ENCODE measurements at places on chromosomes 3 and 15.

- no peak for DNase-seq
Observed at GRCh38 chr3:134106580-134106979, 76.9 kb upstream of the SLCO2A1 start.

GRCh38 chr3:159238646-159239045 lies 436.8 kb downstream of the MFSD1 start:
- no peak for DNase-seq

DNA sequence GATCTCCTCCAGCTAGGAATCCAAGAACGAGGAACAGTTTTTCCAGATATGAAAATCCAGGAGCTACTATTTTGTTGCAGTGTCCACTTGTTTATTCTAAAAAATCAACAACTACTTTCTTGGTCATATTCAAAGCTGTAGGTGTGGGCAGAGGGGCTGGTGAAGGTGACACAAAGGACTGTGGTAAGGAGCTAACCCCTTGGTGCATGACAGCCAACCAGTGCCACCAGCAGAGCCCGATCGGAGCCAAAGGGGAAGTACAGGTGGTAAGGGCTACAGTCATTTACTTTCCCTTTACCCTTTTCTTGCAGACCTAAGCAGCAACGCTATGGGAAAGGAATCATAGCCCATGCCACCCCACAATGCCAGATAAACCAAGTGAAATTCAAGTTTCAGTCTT lies 30.7 kb downstream of the PLA1A start:
- DNase-seq, result no peak

GRCh38 chr15:92763459-92763858 lies 107.9 kb upstream of the FAM174B start:
- no peak for DNase-seq

DNA sequence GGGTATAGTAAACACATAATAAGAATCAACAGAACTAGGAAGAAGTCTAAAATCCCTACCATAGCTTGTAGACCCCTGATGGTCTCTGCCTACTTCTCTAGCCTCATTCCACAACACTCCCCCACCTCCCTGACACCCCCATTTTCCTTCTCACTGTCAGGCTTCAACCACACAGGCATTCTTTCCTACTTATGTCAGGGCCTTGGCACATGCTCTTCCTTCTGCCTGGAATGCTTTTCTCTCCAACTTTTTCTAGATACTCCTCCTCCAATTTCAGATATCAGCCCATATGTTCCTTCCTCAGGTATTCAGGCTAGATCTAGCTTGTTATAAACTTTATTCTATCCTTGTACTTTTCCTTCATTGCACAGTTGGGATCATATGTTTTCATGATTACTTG lies 106.0 kb upstream of the MRPL3 start:
- no peak for DNase-seq

GRCh38 chr15:85351965-85352364 lies 28.4 kb upstream of the AKAP13 start:
- no peak for DNase-seq

- DNase-seq, result no peak
Observed at GRCh38 chr3:122235147-122235546, 51.7 kb downstream of the CASR start.

DNA sequence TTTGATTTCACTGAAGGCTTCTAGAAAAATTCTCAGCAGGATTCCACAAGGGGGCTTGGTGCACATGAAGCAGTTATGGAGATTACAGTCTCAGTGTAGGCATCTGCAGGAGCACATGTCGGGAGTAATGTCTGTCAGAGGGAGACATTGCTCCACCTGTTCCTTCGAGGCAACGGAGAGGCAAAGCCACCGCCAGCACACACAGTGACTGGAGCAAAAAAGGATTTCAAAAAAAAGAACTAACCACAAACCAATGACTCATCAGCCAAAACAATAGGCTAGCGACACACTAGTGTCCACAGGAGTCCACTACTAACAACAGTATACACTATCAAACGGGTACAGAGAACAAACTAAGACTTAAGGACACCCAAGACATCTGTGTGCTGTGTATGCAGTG lies 68.9 kb downstream of the NPTN start:
- DNase-seq, result no peak

DNA sequence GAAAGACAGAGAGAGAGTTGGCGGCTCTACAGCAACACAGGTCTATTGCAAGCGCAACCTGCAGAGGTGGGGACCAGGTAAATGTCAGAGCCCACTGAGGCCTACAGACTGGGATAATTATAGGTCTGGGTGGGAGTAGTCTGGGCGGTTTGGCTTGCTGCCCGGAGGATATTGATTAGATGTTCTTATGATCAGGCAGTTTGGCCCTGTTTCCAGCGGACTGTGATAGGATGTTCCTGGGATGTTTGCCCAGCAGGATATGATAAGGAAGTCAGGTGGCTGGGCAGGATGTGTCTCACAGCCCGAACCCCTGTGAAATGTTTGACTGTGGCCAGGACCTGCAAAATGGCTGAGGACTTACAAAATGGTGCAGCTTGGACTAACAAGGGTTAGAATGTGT lies 364.9 kb downstream of the NAALADL2 start:
- no peak for DNase-seq
